Epithelial cell of alveolus of lung (primary cell): ENCODE measurements at places on chromosomes 5 and 9. TPM values are rescaled to one million over a fixed set of nuclear protein-coding genes. Genes with fewer than 3 reads are reported as not detected.

Gene LTC4S
- 1.6 and 7.0 TPM in 2 replicates for total RNA-seq

Gene LCN9
- total RNA-seq = not detected in 2 replicates

Gene PPP2R2B
- not detected in 2 replicates for total RNA-seq

Gene CYLC2
- not detected in 2 replicates for total RNA-seq

Gene FOXD1
- total RNA-seq = 13.2 and 18.0 TPM in 2 replicates

Gene LIFR
- 20.3 and 64.1 TPM in 2 replicates for total RNA-seq

Gene TMEM215
- not detected in 2 replicates for total RNA-seq

Gene IL33
- 10.9 and 60.6 TPM in 2 replicates for total RNA-seq

Gene NAIP
- 0.78 and 4.2 TPM in 2 replicates for total RNA-seq

Gene ROPN1L
- total RNA-seq = 0.39 TPM in 1 of 2 replicates, not detected in the other

Gene NR5A1
- not detected in 2 replicates for total RNA-seq

Gene SEMA6A
- 0.78 and 3.4 TPM in 2 replicates for total RNA-seq

Gene PKD2L2
- total RNA-seq = not detected in 2 replicates

Gene SLC35A4
- total RNA-seq = 39.0 and 45.8 TPM in 2 replicates

Gene CLK4
- total RNA-seq = 5.2 and 22.4 TPM in 2 replicates

Gene PCDHB13
- 0.26 and 1.0 TPM in 2 replicates for total RNA-seq

Gene SURF6
- total RNA-seq = 12.8 and 18.4 TPM in 2 replicates

Gene TRMO
- total RNA-seq = 9.7 and 16.0 TPM in 2 replicates

Gene SWI5
- total RNA-seq = 29.1 and 45.1 TPM in 2 replicates

Gene SH3RF2
- total RNA-seq = 2.5 TPM in 1 of 2 replicates, not detected in the other

Gene CD72
- 0.39 and 1.1 TPM in 2 replicates for total RNA-seq

Gene HAPLN1
- total RNA-seq = 0.16 and 9.4 TPM in 2 replicates

Gene LRRC19
- total RNA-seq = not detected in 2 replicates

Gene ESM1
- 0.16 and 42.9 TPM in 2 replicates for total RNA-seq

Gene C9orf152
- 0.13 and 0.16 TPM in 2 replicates for total RNA-seq

Gene RNF183
- total RNA-seq = not detected in 2 replicates

Gene CDKN2B-AS1
- 1.6 TPM in 1 of 2 replicates, not detected in the other for total RNA-seq

Gene ACTBL2
- total RNA-seq = under 0.01 and 1.2 TPM in 2 replicates

Gene SOHLH1
- not detected in 2 replicates for total RNA-seq

Gene PTGS1
- total RNA-seq = 36.8 and 61.8 TPM in 2 replicates

Gene DHFR
- 24.1 and 36.1 TPM in 2 replicates for total RNA-seq

Gene SPINK5
- not detected in 2 replicates for total RNA-seq

Gene FAM153A
- not detected in 2 replicates for total RNA-seq

Gene GPR151
- not detected in 2 replicates for total RNA-seq

Gene ALDOB
- not detected in 2 replicates for total RNA-seq

Gene PPP1R2B
- under 0.01 TPM in 1 of 2 replicates, not detected in the other for total RNA-seq

Gene PCDHGA11
- 5.9 and 13.7 TPM in 2 replicates for total RNA-seq

Gene SOX30
- total RNA-seq = not detected in 2 replicates

Gene MSANTD3
- total RNA-seq = 43.4 and 58.1 TPM in 2 replicates

Gene TAF11L5
- not detected in 2 replicates for total RNA-seq

Gene IL3
- not detected in 2 replicates for total RNA-seq

Gene NXNL2
- 0.52 TPM in 1 of 2 replicates, not detected in the other for total RNA-seq

Gene PCDHGA3
- total RNA-seq = 0.65 and 0.72 TPM in 2 replicates

Gene RNF180
- total RNA-seq = 0.80 and 2.6 TPM in 2 replicates

Gene BARHL1
- not detected in 2 replicates for total RNA-seq

Gene TARS1
- total RNA-seq = 96.9 and 212 TPM in 2 replicates

Gene CARTPT
- not detected in 2 replicates for total RNA-seq

Gene SLC1A1
- total RNA-seq = 0.96 and 8.9 TPM in 2 replicates
